Activated CD4-positive, alpha-beta T cell treated with anti-CD3 and anti-CD28 coated beads for 24 hours (primary cell): ENCODE measurements at places on chromosomes 6 and 20.

DNA sequence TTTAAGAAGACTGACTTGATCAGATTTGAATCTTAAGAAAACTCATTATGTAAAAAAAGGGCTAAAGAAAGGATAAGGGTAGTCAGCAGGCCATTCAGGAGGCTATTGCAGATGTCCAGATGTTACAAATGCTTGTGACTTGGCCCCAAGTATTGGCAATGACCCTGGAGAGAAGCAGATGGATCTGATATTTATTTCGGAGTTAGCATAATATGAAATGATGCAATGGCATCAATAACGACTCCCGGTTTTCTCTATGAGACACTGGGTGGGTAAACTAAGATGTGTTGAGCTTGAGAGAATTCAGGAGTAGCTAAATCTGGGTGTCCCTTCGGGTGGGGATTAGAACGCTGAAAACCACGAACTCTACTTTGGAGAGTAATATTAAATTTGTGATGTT, 149.7 kb downstream of the LAMA2 start:
- no peak for DNase-seq

GRCh38 chr6:112501705-112502104, 154.6 kb downstream of the RFPL4B start:
- no peak for DNase-seq

DNA sequence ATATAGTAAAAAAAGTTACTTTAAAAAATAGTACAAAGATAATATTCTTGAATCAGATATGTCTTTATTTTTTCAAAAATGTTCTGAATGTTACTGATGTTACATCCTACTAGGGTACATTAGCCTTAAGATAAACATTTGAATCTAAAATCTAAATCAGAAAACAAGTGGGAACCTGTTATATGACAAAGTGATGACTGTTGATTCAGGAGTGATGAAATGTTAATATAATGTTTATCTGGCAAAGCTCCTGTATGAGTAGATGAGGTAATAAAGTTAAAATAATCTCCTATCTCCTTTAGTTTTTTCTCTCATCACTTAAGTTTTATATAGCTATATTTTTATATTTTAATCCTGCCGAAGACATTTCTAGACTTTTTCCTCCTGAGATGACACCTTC, 4.2 kb downstream of the DOP1A start:
- no peak for DNase-seq

- no peak for DNase-seq
Observed at GRCh38 chr20:49823152-49823847, 10.7 kb downstream of the SLC9A8 start.

DNA sequence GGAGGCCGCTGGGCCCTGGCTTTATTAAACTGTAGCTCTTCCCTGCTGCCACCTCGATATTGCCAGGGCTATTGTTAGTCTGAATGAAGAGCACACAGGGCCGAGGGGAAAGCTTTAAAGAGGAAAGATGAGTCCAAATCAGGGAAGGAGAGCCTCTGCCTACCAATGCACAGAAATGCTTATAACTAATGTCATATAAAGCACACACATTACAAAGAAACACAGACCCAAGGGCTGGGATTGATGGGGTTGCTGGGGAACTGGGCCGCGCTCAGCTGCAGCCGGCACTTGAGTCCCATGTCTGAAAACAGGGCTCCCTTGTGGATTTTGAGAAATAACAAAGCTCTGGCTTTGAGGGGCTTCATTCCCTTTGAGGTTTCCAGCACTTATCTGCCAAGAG, 232.6 kb downstream of the CD83 start:
- no peak for DNase-seq
